Fibroblast of skin of right quadriceps (primary cell): ENCODE measurements at places on chromosomes 5 and 9.

DNA sequence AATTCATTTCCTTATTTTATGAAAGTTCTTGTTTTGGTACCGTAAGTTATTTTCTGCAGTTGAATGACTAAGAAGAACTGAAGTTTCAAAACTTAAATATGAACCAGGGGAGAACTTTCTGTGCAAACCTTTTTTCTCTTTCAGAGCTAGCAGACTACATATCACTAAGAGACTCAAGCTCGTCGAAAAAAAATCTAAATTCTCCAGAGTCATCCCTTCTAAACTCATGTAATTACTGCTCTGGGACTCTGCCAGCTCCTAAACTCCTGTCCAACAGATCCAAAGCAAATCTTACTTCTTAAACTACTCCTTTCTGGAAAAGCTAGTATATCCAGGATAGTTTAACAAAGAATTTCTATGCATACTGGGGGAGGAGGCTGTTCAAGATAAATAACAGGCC lies 87.0 kb upstream of the NR5A1 start:
- DNase-seq = peak; percentile 32

DNA sequence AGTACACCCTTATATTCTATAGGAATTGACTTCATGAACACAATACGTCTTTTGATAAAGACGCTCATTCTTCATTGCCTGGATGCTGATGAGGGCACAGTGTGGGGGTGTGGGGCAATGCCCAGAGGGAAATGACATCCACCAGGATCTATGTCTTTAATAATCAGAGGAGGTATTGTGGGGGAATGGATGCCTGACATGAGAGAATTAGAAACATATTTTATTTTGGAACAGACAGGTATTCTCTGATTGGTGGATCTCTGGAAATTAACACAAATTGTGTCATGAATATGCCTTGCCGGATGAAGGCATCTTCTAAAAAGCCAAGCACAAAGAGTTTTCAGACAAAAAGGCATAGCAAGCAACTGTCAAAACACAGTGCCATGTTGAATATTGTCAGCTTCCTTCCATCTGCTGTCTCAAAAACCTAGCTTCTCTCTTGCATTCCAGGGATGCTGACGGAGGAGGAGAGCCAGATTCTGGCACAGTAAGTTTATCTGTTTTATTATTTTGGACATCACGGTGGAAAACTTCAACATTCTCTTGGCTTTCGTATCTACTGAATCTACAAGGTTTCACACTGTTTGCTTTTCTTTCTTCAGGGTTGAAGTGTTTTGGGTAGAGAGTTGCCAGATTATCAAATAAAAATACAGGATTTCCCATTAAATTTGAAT lies 3.9 kb upstream of the C5orf58 start:
- no peak for DNase-seq

DNA sequence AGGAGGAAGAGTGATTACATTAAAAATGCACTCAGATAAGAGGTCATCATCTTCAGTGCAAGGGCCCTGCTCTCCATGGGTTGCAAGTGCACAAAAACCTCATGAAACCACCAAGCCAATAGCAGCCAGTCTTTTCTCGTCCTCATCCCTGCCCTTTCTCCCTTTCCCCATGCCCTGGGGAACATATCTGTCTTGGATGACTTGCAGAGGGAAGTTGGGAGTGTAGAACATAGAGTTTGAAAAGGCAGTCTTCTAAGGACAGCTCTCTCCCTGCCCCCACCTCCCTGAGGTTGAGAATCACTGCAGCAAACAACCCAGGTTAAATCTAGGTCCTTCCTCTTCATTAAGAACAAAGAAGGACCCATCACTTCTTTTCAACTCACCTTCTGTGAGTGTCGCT lies 22.0 kb downstream of the DDX31 start:
- DNase-seq = peak; percentile 64

DNA sequence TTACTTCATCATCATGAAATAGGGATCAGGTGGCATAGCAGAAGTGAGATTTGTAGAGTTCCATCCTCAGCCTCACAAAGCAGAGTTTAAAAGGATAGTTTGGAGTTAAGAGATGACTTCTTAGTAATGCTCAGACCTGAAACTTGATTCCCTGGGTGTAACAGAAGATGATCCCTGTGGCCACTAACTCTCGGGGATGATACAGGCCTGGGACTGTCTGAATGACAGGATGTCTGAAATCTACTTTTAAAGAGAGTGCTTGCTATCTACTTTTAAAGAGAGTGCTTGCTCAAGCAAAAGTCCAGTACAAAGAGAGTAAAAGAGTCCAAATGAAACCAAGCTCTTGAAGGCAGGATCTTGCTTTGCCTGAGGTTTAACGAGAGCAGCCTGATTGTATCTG lies 14.6 kb downstream of the ADAMTS16 start:
- no peak for DNase-seq

GRCh38 chr5:168916266-168916665 lies 337.1 kb upstream of the PANK3 start:
- no peak for DNase-seq

DNA sequence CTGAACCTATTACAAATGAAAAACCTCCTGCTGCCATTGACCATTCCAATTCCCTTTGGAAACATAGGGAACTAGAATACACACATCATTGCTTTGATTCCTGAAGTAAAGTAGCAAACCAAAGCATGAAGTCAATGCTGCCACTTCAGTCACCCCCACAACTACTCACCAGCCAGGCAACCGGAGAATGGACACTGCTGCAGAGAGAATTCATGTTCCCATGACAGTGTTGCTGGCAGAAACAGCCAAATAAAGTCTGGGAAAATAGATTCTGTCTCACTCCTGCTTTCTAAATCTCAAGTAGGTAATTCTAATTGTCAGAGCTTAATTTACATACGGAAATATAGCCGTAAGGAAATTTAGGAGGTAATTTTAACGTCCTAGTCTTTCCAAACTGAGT lies 162.9 kb upstream of the PLPPR1 start:
- no peak for DNase-seq

- no peak for DNase-seq
Observed at GRCh38 chr9:98332405-98332831, 77.0 kb upstream of the TBC1D2 start.

- peak; percentile 57 for DNase-seq
Observed at GRCh38 chr9:131773911-131774379, 34.1 kb upstream of the RAPGEF1 start.

DNA sequence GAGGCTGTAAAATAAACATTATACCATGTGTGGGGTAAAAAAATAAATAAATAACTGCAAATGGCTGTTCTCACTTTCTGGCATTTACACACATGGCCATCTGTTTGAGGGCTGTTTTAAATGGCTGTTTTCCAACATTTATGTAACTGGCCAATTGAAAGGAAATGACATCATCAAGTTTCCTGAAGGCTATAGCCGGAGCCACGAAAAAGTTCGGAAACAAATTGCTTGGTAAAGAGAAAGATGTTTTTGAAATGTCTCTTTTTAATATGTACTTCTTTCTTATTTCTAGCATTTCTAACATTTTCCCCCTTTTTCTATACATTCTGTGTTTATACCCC lies 95.4 kb upstream of the DAB2 start:
- peak; percentile 95 for DNase-seq

DNA sequence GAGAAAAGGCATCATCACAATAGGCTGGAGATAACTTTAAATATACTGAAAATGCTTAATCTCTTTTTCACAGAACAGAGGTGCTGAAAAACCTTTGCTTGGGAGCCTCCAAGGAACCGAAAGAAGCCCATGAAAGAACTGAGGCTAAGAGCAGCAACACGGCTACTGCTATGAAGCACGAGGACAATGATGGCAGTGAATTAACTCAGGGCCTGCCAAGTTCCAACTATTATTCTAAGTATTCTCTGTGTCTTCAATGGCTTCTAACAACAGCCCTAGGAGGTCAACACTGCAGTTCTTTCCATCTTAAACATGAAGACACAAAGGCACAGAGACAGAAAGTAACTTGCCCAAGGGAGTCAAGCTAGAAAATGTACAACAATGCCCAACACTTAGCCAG lies 293.0 kb upstream of the DAP start:
- DNase-seq = no peak

DNA sequence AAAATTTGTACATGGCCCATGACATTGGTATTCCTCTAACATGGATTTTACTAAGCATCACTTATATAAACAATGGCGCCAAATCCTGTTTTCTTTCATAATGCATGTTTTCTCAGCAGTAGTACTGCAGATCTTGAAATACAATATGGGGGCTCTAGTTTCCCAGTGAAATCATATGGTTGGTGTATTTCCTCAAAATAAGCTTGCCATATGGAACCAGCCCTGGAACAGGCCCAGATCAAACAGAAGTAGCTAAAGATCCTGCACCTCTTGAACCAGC lies 163.9 kb downstream of the ZNF608 start:
- DNase-seq = no peak

GRCh38 chr9:104808035-104808614 lies 44.2 kb downstream of the NIPSNAP3B start:
- DNase-seq = peak; percentile 60

- DNase-seq = no peak
Observed at GRCh38 chr5:177109810-177110209, 23.1 kb downstream of the FGFR4 start.

DNA sequence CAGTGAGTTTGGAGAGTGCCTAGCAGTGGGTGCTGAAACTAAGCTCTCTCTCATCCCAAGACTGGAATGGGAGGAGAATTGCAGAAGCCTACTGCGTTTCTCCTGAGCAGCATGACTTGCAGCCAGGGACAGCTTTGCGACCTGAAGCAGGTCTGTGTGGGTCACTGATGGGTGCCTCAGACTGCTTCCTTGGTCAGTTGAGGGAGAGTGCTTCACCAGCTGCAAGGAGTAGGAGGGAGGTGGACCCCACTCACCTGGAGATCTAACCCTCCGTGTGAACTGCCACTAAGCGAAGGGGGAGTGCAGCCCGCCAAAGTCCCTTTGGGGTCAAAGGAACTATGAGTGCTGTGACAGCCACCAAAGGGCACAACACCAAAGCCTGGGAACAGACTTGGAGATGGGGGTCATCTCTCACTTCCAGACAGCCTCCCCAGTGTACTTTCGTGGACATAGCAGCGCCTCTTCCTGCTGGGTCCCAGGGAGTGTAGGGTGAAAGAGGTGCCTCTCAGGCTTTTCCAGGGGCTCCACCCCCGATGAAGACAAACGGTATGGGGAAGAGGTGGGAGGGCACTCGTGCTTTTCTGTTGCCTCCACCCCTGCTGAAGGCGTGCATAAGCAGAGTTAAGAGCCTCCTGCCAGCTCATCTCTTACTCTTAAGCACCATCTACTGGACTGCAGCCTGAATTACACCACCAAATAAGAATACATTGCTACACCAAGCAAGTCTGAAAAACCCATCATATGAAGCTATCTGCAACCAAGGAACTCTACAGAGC lies 34.3 kb upstream of the MACIR start:
- peak; percentile 74 for DNase-seq

DNA sequence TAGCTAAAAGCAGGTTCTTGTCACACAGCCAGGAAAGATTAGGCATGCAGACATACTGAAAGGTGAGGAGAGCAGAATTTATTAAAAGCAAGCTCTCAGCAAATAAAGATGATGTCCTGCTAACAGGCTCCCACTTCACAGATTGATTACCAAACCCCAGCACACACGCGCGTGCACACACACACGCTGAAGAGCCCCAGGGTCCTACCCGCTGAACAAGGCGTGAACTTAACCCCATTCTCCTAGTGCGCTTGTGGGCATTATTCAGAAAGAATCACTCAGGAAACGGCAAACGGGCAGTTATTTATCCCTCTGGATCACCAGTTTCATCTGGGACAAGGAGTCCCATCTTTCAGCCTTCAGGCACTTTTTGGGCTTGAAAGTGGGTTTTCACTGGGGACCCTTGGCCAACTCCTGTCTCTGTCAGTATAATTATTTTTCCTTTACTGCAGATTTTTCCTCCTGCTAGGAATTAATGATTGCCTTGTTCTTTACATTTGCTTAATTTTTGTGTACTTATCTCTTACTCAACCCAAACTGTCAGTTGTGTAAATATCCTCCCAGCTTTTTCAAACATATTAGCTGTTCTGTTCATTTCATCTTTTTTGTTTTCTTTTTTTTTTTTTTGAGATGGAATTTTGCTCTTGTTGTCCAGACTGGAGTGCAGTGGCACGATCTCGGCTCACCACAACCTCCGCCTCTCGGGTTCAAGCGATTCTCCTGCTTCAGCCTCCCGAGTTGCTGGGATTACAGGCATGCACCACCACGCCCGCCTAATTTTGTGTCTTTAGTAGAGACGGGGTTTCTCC lies 92.6 kb downstream of the RIC1 start:
- no peak for DNase-seq

DNA sequence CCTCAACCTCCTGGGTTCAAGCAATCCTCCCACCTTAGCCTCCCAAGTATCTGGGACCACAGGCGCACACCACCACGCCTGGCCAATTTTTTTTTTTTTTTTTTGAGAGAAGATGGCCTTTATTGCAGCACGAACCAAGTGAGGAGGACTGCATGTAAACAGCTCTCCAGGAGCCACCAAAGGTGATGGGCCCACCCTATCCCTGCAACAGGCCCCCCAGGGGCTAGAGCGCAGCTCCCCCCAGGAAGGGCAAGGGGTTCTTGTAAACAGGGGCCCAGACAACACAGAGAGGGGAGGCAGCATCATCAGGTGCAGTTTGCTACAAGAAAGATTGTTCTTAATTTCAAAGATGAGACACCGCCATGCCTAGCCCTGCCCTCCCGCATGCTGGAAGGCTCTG lies 12.6 kb upstream of the EGR1 start:
- DNase-seq = no peak

- DNase-seq = no peak
Observed at GRCh38 chr9:106298997-106299396, 564.0 kb upstream of the ZNF462 start.

- no peak for DNase-seq
Observed at GRCh38 chr9:38345851-38346755, 46.4 kb upstream of the ALDH1B1 start.

DNA sequence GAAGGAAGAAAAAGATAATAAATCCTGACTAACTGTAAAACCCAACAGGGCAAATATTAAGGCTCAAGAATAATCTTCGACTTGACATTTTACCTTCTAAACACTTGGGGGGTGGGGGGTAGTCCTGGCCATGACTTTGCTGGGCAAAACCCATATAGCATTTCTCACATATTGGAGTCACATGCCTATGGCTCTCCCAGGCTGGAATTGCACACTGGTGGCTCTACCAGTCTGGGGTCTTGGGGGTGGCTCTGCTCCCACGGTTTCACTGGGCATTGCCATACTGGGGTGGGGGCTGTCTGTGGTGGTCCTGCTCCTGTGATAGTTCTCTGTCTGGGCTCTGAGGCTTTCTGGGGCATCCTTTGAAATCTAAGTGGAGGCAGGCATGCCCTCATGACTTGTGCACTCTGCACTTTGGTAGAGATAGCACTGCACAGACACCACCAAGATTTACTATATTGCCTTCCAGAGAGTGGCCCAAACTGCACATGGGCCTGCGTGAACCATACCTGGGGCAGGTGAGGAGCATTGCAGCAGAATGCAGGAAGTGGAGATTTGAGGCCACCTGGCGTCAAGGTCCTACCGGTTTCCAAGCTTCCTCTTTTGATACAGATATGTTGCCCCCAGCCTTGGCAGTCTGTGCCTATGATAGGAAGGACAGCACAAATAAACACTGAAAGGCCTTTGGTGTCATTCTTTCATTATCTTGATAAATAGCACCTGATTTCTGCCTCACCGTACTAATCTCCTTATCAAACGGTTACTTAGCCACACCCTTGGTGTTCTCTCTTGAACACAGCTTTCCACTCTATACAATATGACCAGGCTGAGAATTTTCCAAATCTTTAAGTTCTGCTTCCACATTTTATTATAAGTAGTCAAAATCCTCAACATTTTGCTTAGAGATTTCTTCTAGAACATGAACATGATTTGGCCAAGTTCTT lies 29.8 kb downstream of the BAAT start:
- DNase-seq = no peak
